ENCODE measurements at places on chromosomes 3 and 15.

GRCh38 chr3:4225005-4225471 is 78.1 kb upstream of the SETMAR start:
- no peak for DNase-seq

- peak; percentile 24 for DNase-seq
Observed at GRCh38 chr3:25592510-25592968, 72.2 kb downstream of the TOP2B start.

GRCh38 chr3:168273036-168273435 is 177.3 kb upstream of the GOLIM4 start:
- DNase-seq: no peak

- no peak for DNase-seq
Observed at GRCh38 chr15:62465173-62465572, 300.1 kb upstream of the C2CD4B start.

DNA sequence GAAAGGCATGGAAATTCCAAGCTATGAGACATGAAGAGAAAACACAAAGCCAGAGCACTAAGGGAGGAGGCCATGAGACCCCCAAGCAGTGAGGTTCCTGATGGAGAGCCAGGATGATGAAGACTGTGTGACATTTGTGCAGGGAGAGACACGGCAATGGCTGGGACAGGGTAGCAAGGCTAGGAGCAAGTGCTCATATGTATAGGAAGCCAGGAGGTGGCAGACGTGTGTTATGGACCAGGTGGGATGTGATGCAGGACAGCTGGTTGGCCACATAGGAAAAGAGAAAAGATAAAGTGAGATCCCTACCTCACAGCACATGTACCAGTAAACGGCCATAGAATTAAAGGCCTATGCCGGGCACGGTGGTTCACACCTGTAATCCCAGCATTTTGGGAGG is 112.7 kb downstream of the APBA2 start:
- no peak for DNase-seq

DNA sequence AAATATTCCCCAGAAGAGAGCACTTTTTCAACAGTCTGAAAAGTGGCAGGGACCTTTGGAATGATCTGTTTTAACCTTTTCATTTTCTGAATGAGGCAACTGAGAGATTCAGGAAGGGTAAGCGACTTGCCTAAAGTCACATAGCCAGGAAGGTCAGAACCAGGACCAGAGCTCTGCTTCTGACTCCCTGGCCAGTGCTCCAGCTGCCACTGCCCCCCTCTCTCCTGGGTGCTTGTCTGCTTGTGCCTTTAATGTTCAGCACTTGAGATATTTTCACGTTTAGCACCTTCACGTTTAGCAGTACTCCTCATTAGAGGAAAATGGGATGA is 68.3 kb downstream of the SMAD3 start:
- DNase-seq: no peak

DNA sequence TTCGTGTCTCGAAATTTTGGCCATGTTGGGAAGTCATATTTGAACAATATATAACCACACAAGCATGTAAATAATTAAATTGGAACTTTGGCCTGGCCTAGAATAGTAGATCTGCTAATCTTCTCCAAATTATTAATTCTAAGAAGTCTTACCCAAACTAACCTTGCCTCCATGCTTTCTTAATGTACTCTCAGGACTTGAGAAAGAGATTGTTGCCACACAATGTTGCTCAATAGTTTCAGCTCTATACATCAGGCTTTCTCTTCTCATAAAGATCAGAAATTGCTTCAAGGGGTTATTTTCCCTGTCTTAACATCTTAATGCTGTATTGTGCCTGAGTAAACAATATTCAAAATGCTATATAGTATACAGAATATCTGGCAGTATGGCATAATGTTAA is 202.7 kb upstream of the LRIG1 start:
- DNase-seq: peak; percentile 51

- no peak for DNase-seq
Observed at GRCh38 chr15:87496109-87496508, 760.4 kb downstream of the NTRK3 start.

DNA sequence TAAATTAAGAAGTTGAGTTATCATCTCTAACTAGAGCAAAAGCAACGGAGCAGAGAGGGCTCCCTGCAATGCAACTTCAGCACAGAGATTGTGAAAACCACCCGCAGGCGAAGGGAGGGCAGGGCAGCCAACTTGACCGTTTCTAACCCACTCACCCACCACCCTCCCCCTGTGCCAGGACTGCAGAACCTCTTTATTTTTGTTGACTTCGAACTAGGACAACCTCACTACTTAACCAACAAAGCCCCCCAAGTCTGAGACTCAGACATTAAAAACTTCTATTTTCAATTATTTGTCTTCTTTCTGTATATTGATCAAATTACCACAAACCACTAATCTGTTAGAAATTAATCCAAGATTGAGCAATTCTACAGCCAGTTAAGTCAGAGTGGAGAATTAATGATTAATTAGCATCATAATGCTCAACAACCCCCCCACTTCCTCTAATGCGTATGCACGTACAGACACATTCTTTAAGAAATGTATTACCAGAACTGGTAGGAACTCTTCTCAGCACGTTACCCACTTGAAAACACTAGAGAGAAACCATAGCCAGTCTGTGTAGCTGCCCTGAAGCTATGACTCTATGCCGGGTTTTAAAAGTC is 2.0 kb downstream of the MGLL start:
- DNase-seq: peak; percentile 63

DNA sequence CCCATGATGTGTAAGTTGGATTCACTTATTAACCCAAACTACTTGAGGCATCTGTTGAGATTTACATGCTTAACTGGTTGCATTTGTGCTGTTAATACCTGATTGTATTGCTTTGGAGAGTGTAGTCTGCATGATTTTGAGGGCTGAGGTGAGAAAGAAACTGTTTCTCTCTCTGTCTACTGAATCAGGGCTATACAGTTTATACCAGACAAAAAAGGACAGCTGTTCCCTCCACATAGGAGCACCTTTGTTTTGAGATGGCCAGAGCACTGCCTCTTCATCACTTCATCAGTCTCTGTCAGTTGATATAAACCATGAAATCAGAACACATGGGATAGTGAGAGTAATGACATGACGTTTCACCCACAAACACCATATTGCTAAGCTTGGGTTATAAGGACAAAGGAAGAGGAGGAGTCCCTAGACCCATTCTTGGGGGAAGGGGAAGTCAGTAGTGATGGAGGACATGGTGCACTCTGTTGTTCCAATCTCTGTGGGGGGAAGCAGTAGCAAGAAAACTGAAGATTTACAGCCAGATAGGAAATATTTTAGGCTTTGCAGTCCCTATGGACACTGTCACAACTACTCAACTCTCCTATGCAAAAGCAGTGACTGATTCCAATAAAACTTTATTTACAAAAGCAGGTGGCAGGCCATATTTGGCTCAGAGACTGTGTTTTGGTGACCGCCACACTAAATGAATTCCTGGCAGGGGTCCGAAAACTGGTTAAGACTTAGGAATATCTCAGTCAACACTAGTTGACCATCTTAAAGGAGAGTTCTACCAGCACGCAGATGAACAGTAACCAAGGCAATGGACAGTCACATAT is 123.9 kb upstream of the NR2E3 start:
- DNase-seq: no peak

GRCh38 chr15:49155834-49156627 is 632 bp upstream of the COPS2 start:
- DNase-seq: peak; percentile 41
